ENCODE measurements at places on chromosomes 1 and 21. TPM values are rescaled to one million over a fixed set of nuclear protein-coding genes. Genes with fewer than 3 reads are reported as not detected.

- no peak for DNase-seq
Measured at GRCh38 chr1:73576083-73576482, 621.9 kb downstream of the LRRIQ3 start.

DNA sequence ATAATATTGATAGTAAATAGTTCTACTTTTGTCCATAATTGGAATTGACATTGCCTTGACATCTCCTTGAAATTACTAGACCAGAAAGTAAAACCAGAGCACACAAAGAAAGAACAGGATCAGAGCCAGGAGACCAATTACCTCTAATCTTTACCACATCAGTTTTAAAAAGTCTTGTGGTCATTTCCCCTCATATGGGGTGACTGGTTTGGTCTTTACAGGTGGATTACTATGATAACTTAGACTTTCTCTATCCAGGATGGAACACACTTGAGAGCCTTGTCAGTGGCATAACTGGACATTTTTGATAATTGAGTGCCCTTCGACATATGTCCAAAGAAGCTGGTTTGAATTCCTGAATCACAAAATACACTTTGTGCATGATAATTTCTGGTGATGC lies 1148.1 kb upstream of the NCAM2 start:
- no peak for DNase-seq

GRCh38 chr21:15870819-15871218 lies 141.0 kb downstream of the USP25 start:
- DNase-seq: no peak

DNA sequence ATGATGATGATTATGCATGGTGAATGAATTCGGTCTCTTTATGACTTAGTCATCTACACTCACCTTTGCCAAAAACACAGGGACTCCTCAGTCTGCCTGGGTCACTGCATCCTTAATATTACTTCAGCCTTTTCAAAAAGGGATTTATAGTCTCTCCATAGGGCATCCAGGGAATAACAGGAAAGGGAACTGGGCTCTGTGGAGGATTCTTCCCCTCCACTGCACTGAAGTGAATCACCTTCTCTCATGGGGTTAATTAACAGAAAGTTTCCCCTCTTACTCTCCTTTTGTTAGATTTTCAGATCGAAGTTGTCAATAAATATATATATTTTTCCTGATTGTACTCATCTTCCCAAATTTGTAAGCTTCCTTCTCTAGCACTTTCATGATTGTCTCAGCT lies at the start of gene OR6K3:
Gene OR6K3 (minus strand): TSS at position 101 of the 400 bp plus-strand sequence. CDS start 2,605 bp downstream, outside the sequence.
- no peak for DNase-seq

- no peak for DNase-seq
Measured at GRCh38 chr21:44632067-44632466, 5.1 kb upstream of the KRTAP10-10 start.

DNA sequence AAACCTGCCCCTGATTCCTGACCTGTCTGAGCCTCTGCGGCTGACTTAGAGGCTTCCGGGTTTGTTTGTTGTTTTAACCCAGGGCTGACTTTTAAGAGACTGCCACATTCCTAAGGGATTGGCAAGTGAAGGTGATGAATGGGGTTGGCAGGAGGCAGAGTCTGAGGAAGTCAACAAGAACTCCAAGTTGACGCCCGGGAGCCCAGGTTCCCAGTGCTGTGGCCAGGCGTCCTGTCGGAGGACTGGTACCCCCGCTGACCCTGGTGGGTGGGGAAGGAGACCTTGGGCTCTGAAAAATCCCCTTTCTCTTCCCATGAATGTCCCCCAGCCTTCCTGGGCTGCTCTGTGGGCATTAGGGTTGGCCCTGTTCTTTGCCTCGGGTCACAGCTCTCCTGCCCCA lies 19.7 kb upstream of the EPS8L3 start:
- DNase-seq: no peak

GRCh38 chr1:234337233-234337632 lies 36.0 kb upstream of the COA6 start:
- DNase-seq: no peak

The NOS1AP gene
- total RNA-seq: 0.16 TPM

The MAP1LC3C gene
- not detected for total RNA-seq

The ADAM15 gene
- total RNA-seq: 43.7 TPM

Data from T-cell (primary cell).